ENCODE measurements at places on chromosomes 16 and 17.
A peak's percentile ranks its signal among the peaks of the same experiment; 100 is the strongest.

- DNase-seq: no peak
These were observed 20.7 kb upstream of the NAGS start for GRCh38 chr17:43983515-43984411.

DNA sequence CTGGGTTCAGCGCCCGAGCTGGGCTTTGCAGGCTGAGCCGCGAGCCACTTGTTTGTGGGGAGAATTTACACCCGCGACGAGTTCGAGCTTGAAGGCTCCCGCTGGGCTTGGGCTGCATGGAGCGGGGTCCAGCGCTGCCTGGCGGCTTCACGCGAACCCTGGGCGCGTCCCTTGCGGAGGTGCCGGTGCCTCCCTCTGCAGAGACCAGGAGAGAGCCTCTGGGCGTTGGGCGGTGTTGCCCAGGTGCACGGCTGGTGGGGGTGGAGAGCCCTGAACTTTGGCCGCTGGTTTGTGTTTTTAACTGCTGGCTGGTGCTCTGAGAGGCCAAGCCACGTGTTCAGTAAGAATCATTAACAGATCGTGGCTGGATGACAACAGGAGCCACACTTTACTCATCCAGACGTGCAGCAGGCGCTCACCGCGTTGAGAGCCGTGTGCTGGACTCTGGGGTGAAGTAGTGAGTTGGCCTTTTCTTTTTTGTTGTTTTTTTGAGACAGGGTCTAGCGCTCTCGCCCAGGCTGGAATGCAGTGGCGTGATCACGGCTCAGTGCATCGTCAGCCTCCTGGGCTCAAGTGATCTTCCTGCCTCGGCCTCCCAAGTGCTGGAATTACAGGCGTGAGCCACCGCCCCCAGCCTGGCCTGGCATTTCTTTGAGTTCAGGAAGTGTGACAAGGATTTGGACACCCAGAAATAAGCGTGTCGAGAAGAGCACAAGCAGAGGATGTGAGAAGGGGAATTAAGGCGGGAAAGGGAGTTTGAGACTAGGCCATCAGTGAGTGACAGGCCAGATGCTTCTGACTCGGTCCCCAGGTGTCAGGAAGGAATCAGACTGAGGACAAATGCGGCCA lies 827 bp downstream of the CDK10 start:
- no peak for DNase-seq

GRCh38 chr16:14106457-14106856 lies 35.3 kb downstream of the MRTFB start:
- no peak for DNase-seq

GRCh38 chr17:57739402-57740234 lies 5.5 kb downstream of the CCDC182 start:
- DNase-seq: no peak

- no peak for DNase-seq
These were observed 254.5 kb upstream of the ELAC2 start for GRCh38 chr17:13272296-13272695.

DNA sequence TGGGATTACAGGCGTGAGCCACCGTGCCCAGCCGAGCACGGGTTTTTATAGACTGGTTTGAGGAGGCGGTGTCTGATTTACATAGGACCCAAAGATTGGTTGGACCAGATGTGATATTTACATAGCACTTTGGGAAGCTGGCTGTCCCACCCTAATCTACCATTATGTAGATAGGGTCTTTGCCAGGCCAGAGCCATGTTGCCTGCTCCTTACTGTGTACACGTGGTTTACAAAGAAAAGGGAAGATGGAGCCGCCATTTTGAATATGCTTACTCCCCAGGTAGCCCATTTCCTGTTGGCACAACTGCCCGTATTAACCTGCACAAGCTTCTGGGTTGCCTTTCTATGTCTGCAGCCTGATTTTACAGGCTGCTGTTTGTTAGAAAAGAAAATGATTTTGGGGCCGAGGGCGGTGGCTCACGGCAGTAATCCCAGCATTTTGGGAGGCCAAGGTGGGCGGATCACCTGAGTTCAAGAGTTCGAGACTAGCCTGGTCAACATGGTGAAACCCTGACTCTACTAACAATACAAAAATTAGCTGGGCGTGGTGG lies 89.9 kb upstream of the EEF2KMT start:
- DNase-seq: no peak

GRCh38 chr16:74769586-74770190 lies 4.9 kb downstream of the FA2H start:
- no peak for DNase-seq

GRCh38 chr16:76194616-76195015 lies 82.6 kb upstream of the CNTNAP4 start:
- DNase-seq: no peak

GRCh38 chr16:82735673-82736091 lies 108.9 kb downstream of the CDH13 start:
- no peak for DNase-seq

DNA sequence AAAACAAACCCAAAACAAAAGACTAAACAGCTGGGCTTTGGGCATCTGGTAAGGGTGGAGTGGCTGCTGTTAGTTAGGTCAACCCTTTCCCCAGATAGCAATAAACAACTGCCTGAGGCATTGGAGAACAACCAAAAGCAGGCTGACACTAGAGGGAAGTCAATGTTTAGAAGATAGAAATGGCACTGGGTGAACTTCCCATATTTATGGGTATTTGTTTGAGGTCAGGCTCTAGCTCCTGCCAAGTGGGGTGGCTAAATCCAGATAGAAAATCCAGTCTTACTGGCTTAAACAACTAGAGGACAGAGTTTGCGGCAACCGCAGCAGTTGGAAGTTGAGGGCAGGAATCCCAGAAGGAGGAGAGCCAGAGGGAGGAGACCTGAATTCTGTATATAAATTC lies 79.4 kb downstream of the SDK2 start:
- DNase-seq: no peak

- no peak for DNase-seq
These were observed 53.6 kb downstream of the RMI2 start for GRCh38 chr16:11398851-11399250.

- no peak for DNase-seq
These were observed 4.3 kb downstream of the BANP start for GRCh38 chr16:87955302-87956097.

DNA sequence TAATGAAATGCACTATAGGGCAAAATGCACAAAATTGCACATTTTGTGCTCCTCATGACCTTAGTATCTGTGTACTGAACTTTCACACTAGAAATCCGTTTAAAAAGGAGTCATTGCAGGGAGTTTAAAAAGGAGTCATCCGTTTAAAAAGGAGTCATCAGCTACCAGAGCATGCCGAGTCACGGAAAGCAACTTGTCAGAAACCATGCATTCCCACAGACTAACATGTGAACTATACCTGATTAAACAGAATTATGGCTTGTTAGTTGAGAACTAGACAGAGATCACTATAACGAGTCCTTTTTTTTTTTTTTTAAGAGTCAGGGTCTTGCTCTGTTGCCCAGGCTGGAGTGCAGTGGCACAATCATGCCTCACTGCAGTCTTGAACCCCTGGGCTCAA lies 35.9 kb downstream of the SLC6A4 start:
- no peak for DNase-seq

GRCh38 chr16:82037666-82038065 lies 2.6 kb downstream of the HSD17B2 start:
- DNase-seq: no peak

DNA sequence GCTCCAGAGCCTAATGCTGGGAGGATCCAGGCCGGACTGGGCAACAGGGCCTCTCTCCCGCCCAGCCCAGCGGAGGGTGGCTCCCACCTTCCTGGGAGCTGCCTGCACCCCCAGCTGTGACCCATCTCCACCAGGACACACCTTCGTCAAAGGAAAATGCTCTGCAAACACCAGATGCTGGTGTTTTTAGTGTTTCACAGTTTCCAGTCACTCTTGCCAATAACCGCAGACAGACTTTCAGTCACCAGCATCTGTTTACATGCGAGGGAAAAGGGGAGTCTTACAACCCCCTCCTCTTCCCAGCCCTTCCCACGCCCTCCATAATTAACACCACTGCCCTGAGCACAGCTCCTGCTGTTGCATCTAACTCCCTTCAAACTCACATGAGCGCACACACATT lies 25.3 kb downstream of the KLHDC4 start:
- no peak for DNase-seq

GRCh38 chr16:19264123-19264673 lies 21.3 kb upstream of the CLEC19A start:
- DNase-seq: no peak

GRCh38 chr17:20103454-20104446 lies 94.6 kb downstream of the SPECC1 start:
- no peak for DNase-seq

GRCh38 chr16:82157836-82158235 lies 12.2 kb downstream of the MPHOSPH6 start:
- no peak for DNase-seq

GRCh38 chr17:58176200-58176599 lies 9.4 kb downstream of the OR4D2 start:
- no peak for DNase-seq

DNA sequence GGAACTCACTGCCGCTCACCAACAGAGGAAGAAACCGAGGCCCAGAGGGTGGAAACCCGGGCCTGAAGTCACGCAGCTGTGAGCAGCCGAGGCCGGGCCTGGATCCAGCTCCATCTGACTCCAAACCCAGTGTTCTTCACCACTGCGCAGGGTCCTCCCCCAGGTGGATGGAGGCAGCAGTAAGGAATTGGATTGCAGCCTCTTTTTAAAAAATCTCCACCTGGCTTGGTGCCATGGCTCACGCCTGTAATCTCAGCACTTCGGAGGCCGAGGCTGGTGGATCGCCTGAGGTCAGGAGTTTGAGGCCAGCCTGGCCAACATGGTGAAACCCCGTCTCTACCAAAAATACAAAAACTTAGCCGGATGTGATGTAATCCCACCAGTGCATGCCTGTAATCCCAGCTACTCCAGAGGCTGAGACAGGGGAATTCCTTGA lies 177.2 kb downstream of the FOXL1 start:
- DNase-seq: no peak

GRCh38 chr17:7237761-7238419 lies 1.4 kb downstream of the PHF23 start:
- peak; percentile 86 for DNase-seq

- DNase-seq: no peak
These were observed 20.5 kb downstream of the MNT start for GRCh38 chr17:2380226-2380922.

DNA sequence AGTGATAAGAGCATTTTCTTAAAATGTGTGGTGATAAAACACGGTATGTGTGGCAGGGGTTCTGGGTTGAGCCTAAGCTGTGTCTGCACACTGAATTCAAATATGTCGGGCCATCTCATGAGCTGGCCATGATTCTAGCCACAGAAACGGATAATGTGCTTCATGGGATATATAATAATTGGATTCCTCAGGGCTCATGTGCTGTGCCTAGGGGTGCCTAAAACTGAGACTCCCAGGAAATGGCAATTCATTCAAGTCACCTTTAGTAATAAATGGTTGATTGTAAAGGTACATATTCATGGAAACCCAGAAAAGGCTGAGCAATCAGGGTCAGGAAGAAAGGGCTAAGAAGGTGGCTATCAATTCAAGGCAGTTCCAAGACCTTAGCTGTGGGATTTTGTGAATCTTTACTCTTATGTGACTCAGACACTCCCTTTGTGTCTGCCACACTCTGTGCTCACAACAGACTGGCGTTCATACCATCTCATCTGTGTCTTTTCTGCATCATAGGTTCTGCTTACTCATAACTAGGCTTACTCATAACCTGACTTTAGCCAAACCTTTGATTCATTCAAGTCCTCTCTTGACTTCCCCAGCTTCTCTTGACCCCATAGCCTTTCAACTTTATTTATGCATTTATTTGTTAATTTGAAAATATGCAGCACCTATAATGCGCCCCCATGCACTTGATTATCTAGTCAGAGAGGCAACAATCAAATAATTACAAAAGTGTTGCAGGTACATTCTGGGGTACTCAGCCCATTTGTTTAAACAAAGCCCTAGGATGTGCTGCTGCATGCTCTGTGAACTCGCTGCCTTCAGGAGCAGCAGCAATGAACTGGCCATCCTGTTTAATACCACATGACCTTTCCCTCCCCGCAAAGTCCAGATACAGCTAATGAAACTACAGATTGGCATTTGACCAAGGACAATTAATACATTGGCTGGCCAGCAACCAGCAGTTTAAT lies 28.4 kb upstream of the MED13 start:
- no peak for DNase-seq

DNA sequence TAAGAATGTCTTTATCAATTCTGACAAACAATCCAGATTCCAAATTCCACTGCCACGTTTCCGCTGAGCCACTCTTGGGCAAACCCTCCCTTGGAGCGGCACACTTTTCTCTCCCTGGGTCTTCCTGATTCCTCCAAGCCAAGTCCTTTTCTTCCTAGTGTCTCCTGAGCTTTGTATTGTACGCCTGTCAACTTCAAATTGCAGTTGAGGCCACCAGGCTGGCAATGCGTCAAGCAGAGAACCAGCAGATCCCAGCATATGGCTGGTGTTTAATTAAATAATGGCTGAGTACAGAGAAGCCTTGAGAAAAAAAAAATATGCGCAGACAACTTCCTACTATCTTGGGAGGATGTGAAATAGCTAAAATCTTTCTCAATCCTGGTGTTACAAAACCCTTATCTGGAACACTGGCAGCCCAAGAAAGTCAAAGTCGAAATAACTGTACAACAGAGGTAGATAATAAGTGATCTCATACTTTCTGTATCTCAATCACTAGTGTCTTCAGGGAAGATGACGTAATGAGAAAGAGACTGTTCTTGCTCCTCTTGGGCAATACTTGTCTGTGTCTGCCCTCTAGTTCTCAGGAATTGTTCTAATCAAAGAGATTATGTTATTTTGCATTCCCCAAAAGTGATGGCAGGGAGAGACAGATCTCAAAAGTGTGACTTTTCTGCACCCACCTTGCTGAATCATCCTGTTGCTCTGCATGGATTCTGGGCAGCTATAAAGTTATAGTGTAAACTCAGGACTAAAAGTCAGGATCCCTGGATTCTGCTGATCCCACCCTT lies 15.0 kb downstream of the SMIM36 start:
- DNase-seq: no peak

DNA sequence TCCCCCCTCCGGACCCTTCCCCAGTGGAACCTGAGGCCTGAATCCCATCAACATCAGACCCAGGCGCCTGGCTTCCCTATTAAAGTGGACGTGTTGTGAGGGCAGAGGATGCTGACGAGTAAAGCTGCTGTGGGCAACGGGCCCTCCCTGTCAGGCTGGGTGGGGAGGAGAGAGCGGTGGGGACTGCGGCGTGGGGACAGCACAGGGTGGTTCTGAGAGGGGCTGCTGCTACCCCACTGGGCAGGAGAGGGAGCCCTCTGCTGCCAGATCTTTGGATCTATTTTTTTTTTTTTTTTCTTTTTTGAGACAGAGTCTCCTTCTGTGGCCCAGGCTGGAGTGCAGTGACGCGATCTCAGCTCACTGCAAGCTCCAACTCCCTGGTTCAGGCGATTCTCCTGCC lies 5.9 kb downstream of the CA5A start:
- DNase-seq: no peak

DNA sequence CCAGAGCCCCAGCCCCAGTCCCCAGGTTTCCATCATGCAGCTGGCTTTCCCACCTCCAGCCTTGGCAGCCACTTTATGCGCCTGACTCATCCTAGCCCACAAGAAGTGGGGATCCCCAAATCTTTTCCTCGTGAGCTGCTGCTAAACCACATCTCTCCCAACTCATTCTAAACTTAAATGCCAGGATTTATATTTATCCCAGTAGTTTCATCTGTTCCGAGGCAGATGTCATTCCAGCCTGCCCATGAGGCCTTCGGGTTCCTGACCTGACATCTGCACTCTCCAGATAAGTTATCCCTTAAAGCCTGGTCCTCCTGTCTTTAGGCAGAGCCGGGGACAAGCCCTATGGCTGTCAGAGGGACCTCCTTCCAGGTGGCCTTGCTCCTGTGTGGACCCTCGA lies 16.6 kb downstream of the PLXDC1 start:
- DNase-seq: no peak

- DNase-seq: no peak
These were observed 9.5 kb upstream of the TMEM101 start for GRCh38 chr17:44024271-44024663.

GRCh38 chr17:61449707-61450640 lies 2.2 kb upstream of the TBX4 start:
- DNase-seq: no peak
